Uterine smooth muscle cell (primary cell): ENCODE measurements at places on chromosomes 6 and 20. TPM values are rescaled to one million over a fixed set of nuclear protein-coding genes. Genes with fewer than 3 reads are reported as not detected.

The PERP gene
- total RNA-seq: 22.5 and 29.4 TPM in 2 replicates

The MCUR1 gene
- 10.4 and 13.7 TPM in 2 replicates for total RNA-seq

The COL20A1 gene
- under 0.01 TPM in 1 of 2 replicates, not detected in the other for total RNA-seq

The RBM24 gene
- 7.0 and 7.6 TPM in 2 replicates for total RNA-seq

The NKX2-4 gene
- total RNA-seq: not detected in 2 replicates

The C2 gene
- 0.77 and 2.0 TPM in 2 replicates for total RNA-seq

The SLC35F1 gene
- 0.12 TPM in 1 of 2 replicates, not detected in the other for total RNA-seq

The NRSN1 gene
- total RNA-seq: not detected in 2 replicates

The EFCAB8 gene
- under 0.01 TPM in 1 of 2 replicates, not detected in the other for total RNA-seq

The TUBB2A gene
- 57.4 and 95.4 TPM in 2 replicates for total RNA-seq

The PROKR2 gene
- not detected in 2 replicates for total RNA-seq

The SLC22A1 gene
- total RNA-seq: 0.62 and 0.77 TPM in 2 replicates

The RAD21L1 gene
- 0.66 TPM in 1 of 2 replicates, not detected in the other for total RNA-seq

The RWDD2A gene
- 2.9 and 5.5 TPM in 2 replicates for total RNA-seq

The ADGRF4 gene
- 0.12 and 0.33 TPM in 2 replicates for total RNA-seq

The NRN1 gene
- total RNA-seq: 0.11 and 0.12 TPM in 2 replicates

The MICB gene
- total RNA-seq: 11.6 and 21.9 TPM in 2 replicates

The GID8 gene
- 32.4 and 39.7 TPM in 2 replicates for total RNA-seq

The RGS17 gene
- 27.5 and 35.9 TPM in 2 replicates for total RNA-seq

The NMBR gene
- 0.11 and 0.12 TPM in 2 replicates for total RNA-seq

The TNXB gene
- 5.9 and 6.7 TPM in 2 replicates for total RNA-seq

The RFX6 gene
- under 0.01 TPM in 1 of 2 replicates, not detected in the other for total RNA-seq

The OTOR gene
- not detected in 2 replicates for total RNA-seq

The SLC22A16 gene
- total RNA-seq: 0.11 TPM in 1 of 2 replicates, not detected in the other

The OXT gene
- total RNA-seq: not detected in 2 replicates

The BANF2 gene
- not detected in 2 replicates for total RNA-seq

The GJA10 gene
- total RNA-seq: not detected in 2 replicates

The LRRC73 gene
- 0.44 and 0.62 TPM in 2 replicates for total RNA-seq
